HCEC 1CT (cell line): ENCODE measurements at places on chromosomes 11 and 22.

- no peak for DNase-seq
Measured at GRCh38 chr11:131866535-131867400, 496.4 kb downstream of the NTM start.

GRCh38 chr11:79052544-79052943 lies 388.3 kb downstream of the TENM4 start:
- DNase-seq = no peak

GRCh38 chr11:110130642-110131238 lies 37.5 kb downstream of the ZC3H12C start:
- no peak for DNase-seq

GRCh38 chr11:127943763-127944162 lies 643.6 kb downstream of the ETS1 start:
- peak; percentile 65 for DNase-seq

DNA sequence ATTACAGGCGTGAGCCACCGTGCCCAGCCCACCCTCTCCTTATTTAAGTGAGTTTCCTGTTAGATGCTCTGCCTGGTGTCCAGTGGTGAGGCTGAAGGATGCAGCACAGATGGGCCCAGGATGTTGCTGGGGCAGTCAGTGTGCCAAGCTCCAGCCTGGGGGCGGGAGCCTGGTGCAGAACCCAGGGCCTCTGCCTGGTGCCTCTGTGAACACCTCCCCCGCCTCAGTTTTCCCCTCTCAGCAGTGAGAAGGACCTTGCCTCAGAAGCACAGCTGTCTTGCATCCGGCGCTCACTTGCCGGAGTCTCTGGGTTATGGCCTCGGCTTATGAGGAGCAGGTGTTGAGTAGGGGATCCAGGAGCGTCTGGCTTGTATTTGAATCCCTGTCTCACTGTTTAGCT lies 116.2 kb downstream of the KIAA1671 start:
- no peak for DNase-seq

- peak; percentile 53 for DNase-seq
Measured at GRCh38 chr11:5004424-5005274, 10.0 kb downstream of the OR51L1 start.
